T-helper 2 cell treated with Interferon-gamma antibody and Interleukin-4, amounts not matched to agents 5 μg/mL and 100 μg/mL, for 36 hours (primary cell): ENCODE measurements at places on chromosomes 6 and 20.
A peak's percentile ranks its signal among the peaks of the same experiment; 100 is the strongest.

DNA sequence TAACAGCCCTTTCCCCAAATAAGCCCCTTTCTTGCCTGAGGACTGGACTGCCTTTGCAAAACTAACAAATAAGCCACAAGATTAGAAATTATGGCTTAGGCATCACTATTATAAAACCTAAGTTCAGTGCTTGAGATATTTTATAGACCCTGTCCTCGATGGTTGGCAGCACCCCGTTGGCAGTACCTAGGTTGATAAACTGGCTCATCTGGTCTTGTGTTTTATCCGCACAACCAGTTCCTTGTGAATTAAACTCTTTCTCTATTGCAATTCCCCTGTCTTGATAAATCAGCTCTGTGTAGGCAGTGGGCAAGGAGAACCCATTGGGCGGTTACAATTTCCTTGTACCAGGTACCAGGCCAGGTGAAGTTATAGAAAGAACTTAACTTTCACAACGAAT lies 6.6 kb downstream of the LRP11 start:
- DNase-seq: no peak

- no peak for DNase-seq
Measured at GRCh38 chr20:29741594-29741893, 1515.9 kb upstream of the DEFB115 start.

- DNase-seq: no peak
Measured at GRCh38 chr20:17594443-17594842, 24.6 kb downstream of the DSTN start.

DNA sequence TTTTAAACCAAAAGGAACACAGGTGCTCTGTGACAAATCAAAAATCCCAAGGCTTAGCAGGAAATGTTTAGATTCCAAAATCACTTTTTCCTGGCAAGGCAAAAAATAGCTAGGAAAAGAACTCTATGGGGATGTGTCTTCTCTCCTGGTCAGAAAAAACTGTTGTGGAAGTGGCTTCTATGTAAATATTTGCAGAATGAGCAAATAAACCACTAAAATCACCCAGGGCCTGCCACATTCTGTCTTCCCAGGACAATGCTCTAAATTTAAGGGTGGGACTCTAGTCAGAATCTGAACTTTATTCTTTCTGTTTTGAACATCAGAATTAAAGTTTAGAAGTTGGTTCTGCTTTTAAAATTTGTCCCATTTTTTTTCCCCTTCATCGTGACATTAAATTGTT lies 29.3 kb downstream of the GCM1 start:
- no peak for DNase-seq

DNA sequence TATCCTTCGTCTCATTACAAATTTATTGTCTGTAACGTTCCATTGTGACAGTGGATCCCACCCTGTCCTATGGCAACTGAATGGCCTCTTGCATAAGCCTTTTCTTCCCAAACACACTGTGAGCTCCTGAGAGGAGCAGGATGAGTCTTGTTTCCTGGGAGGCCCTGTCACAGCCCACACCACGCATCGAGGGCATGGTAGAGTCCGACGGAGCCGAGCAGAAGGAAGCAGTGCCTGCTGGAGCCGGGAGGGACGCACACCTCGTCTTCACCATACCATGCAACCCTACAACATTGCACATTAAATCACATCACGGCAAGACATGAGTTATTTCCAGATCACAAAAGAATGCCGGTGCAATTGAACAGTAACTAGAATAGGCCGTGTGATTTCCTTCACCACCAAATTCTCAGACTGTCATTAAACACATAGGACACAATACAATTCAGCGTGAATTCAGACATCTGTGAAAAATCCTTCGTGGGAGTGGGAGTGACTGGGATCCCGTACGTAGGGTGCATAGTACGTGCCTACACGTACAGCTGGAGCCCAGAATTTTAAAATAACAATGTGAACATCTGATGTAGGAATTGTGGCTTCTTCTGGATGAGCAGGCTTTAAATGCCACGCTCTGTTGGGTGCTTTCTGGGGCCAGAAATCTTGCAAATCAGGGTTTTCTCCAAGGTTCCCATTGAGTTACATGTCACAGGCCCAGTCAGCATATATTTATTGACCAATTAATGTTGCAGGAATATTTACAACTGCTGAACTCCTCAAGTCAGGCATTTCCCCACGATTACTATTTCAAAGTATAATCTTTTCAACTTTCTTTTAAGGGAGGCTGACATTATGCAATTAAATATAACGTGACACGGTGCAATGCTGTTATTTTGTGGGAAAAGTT lies 201.8 kb downstream of the TTLL2 start:
- no peak for DNase-seq

DNA sequence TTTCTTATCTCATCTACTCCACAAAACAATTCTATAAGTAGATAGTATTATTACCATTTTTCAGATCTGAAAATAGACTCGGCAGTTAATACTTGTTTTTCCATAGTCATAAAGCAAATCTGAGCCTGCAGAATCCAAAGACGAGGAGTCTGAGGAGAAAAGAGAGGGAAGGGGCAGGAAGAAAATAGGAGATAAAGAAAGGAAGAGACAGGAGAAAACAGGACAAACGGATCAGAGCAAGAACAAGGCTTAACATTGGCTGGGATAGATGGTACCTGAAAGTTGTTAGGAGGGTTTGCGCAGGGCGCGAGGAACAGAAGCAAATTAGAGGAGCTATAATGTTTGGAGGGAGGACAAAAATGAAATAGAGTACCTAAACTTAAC lies 639 bp upstream of the PPIL1 start:
- DNase-seq: no peak

GRCh38 chr6:44035621-44036020 lies 91.6 kb downstream of the MRPL14 start:
- DNase-seq: no peak

GRCh38 chr6:127247114-127248096 lies 19.3 kb upstream of the RNF146 start:
- no peak for DNase-seq

- no peak for DNase-seq
Measured at GRCh38 chr6:3707024-3707423, 44.5 kb downstream of the PXDC1 start.

DNA sequence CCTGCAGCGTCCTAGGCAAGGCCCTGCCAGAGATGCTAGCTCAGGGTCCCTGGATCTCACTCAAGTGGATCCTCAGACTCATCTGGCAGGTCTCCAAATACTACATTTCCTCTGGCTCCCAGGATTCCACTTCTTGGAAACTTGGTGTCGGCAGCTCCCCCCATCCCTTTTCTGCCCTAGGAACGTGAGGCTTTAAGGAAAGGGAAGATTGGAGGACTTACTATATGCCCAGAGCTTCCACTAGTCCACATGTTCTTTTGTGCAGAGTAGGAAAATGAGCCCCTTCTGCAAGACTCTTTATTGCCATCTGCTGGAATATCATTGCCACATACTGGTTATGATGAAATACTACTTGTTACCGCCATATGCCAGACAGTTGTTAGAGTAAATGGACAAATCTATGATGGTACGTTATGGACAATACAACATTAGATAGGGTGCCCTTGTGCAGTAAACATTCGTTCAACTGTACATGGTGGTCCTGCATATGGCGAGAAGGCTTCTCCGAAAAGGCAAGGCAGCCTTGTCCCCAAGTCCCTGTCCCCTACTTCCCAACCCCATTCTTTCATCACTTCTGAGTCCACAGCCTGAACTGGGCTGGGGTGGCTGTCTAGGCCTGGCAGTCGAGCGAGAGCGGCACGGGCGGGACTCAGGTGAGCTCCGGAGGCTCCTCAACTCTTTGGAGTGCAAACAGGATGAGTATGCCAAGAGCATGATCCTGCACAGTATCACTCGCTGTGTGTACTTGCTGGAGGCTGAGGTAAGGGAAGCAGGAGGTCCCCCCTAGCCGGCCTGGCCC lies 780 bp downstream of the ARMC12 start:
- no peak for DNase-seq

- no peak for DNase-seq
Measured at GRCh38 chr6:86511962-86512361, 425.4 kb upstream of the HTR1E start.

DNA sequence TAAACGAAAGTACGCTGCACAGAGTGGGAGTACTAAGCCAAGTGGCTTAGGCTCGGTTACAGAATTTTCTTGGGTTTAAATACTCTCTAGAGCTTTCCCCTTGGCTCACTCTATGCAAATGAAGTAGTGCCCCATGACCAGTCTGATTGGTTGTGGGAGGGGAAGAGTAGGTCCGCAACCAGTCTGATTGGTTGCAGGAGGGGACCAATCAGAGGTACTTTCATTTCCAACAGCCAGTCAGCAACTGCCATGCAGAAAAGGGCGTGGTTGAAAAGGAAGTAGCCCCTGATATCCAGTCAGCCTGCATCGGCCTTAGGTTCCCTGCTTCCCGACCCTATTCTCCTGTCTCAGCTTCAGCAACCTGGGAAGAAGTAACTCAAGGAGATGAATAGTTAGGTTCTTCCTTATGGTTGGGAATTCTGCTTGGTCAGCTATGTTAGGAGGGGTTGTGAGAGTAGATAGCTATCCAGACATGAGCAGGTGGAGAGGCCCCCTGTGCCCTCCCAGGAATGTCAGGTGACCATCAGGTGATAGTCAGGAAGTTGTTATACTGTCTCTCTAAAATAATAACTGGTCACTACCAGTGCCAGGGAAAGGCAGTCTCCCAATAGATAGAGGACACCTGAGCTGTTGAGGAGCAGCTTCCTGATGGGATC lies 57.4 kb downstream of the FARS2 start:
- DNase-seq: no peak

DNA sequence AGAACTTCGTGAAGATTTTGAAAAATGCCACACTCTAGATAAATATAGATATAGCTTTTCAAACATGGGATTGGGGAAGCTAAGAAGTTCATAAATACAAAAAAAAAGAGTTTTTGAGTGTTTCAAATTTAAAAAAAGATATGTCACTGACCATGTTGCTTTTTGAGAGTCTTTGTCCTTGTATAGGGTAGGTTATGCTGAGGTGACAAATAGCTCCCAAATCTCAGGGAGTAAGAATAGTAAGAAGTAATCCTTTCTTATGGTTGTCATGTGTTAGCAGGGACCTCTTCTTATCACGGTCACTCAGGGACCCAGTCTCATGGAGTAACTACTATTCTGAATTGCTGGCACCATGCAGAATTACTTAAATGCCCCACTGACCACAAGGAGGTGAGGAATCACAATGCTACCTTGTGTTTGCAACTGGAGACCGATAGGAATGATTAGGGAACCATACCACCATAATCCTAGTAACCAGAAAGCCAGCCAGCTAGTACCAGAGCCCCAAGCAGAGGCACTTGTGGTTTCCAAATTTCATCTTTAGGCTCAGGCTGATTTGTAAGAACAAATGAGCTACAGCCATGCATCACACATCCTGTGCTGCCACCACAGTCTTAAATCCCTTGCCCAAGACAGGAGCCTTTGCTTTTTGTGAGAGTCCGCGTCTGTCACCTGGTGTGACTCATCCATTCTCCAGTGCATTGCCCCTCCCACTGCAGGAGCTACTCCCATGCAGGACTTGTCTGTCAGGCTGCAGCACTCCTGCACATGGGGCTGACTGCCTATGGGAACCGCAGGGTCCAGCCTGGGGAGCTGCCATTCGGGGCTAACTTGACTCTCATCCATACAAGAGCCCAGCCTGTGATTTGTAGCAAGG lies 42.4 kb upstream of the ADGRF4 start:
- peak; percentile 55 for DNase-seq

DNA sequence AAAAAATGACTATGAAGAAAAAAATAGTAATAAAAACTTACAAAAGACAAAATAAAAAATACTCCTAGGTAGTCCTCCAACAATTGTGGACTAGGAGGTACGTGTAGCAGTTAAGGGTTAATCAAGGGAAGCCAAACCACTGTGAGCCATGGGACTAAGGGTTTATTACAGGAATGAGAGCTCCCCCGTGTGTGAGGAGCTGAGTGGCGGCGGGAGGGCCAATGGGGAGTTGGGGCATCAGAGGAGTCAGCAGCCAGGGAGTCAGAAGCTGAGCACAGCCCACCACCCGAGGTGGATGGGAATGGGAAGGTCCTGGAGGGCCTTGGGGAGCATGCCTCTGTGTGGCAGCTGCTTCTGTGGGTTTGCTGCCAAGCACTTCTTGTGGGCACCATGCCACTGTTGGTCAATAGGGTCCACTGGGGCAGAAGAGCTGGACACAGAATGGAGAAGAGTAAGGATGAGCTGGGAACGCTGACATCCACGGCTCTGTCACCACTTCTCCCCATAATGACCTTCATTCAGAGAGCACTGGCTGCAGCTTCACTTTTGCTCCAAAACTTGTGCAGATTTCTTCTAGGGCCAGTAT lies 373.3 kb downstream of the CDKAL1 start:
- no peak for DNase-seq

DNA sequence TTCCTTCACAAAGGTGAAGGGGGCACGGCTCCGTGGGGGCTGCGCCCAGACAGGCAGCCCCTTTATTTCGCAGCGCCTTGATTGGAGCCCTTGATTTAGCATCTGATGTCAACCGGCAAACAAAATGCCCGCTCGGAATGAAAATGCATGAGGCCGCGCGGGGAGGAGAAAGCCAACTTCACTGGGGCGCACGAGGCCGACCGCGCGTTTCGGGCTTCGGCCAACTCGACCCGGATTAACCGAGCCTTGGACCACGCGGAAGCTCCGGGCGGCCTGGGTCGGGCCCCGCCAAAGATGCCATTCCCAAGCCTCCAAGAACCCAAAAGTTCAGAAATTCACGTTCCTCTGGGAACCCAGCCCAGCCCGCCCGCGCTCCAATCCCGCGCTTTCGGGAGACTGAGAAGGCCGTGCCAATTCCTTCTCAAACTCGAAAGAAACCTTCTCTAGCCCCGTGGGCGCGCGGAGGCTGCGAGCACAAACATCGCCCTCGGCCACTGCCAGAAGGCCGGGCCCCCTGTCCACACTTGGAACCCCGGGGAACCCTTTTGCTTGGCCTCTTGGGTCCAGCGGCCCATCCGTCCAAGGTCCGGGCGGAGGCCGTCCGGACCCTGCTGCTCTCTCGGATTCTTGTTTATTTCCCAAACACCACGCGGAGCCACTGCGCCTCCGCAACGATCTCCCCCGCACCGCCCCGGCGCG lies 879 bp upstream of the INSM1 start:
- DNase-seq: no peak

DNA sequence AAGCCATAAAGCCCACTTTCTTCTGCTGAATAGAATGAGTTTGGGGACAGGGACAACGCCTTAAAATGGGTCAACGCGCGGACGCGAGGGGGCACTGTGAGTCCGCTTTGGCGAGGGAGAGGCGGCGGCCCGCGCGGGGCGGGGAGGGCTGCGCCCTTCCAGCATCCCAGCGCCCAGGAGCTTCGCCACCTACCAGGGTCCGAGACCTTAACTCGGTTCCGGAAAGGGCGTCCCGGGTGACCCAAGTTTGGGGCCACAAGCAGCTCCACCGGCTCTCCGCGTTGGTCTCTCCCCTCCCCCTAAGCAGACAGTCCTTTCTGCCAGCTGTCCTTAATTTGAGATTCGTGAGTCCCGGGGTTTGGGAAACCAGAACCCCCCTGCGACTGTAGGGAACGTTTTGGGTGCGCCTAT lies 1.8 kb upstream of the SAMD5 start:
- DNase-seq: peak; percentile 39

GRCh38 chr20:4101271-4101670 lies 85.9 kb upstream of the RNF24 start:
- no peak for DNase-seq

- no peak for DNase-seq
Measured at GRCh38 chr6:97423190-97423589, 140.2 kb upstream of the MMS22L start.

- no peak for DNase-seq
Measured at GRCh38 chr6:158033751-158034702, 52.4 kb downstream of the SYNJ2 start.
